ENCODE measurements at places on chromosomes 7 and 10. TPM values are rescaled to one million over a fixed set of nuclear protein-coding genes. Genes with fewer than 3 reads are reported as not detected.
A peak's percentile ranks its signal among the peaks of the same experiment; 100 is the strongest.

GRCh38 chr10:5976512-5977470, 552 bp downstream of the IL15RA start:
- H3K36me3 ChIP-seq = no peaks in the 10 kb centered on the region
- H3K4me3 ChIP-seq = peak overlapping the region; percentile 86
- no peaks in the 10 kb centered on the region for H3K27me3 ChIP-seq
- DNase-seq = peak; percentile 24
- H3K4me1 ChIP-seq = peaks cover 19% of the 10 kb centered on the region

The PIP gene
- not detected for total RNA-seq

DNA sequence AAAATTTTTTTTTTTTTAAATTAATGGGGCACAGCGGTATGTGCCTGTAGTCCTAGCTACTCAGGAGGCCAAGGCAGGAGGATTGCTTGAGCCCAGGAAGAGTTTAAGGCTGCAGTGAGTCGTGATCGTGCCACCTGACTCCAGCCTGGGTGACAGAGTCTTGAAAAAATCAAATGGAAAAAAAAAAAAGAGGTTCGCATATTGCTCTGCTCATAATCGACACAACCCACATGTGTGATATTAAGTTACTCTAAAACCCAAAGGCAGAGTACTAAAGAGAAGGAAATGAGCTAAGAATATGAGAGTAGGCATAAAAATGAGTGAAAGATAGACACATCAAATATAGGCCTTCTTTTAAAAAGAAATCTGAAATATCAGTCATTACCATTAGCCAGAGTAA, 66.3 kb downstream of the IGF2BP3 start:
- no peak overlapping the region for H3K4me3 ChIP-seq
- H3K4me1 ChIP-seq = no peaks in the 10 kb centered on the region
- H3K27me3 ChIP-seq = no peaks in the 10 kb centered on the region

- peak overlapping the region; percentile 38 for H3K4me3 ChIP-seq
- H3K27ac ChIP-seq = no peak overlapping the region
- no peaks in the 10 kb centered on the region for H3K36me3 ChIP-seq
- H3K27me3 ChIP-seq = no peaks in the 10 kb centered on the region
- H3K4me1 ChIP-seq = peaks cover 72% of the 10 kb centered on the region
- peak; percentile 70 for DNase-seq
These were observed 72.6 kb downstream of the FOXL3 start for GRCh38 chr7:362402-363096.

The ITIH5 gene
- not detected for total RNA-seq

GRCh38 chr7:143913945-143914615, 12.1 kb upstream of the TCAF1 start:
- H3K4me3 ChIP-seq = no peak overlapping the region
- DNase-seq = no peak
- no peaks in the 10 kb centered on the region for H3K4me1 ChIP-seq
- H3K27me3 ChIP-seq = no peaks in the 10 kb centered on the region
- H3K27ac ChIP-seq = no peak overlapping the region

DNA sequence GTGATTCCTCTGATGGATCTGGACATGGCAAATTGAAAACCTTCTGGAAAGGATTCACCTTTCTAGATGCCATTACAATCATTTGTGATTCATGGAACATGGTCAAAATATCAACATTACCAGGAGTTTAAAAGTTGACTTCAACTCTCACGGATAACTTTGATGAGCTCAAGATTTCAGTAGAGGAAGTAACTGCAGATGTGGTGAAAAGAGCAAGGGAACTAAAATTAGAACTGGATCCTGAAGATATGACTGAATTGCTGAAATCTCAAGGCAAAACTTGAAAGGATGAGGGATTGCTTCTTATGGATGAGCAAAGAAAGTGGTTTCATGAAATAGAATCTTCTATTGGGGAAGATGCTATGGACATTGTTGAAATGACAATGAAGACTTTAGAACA, 293.6 kb downstream of the ARHGAP12 start:
- H3K27ac ChIP-seq = no peak overlapping the region
- no peaks in the 10 kb centered on the region for H3K27me3 ChIP-seq
- no peaks in the 10 kb centered on the region for H3K36me3 ChIP-seq
- H3K4me1 ChIP-seq = no peaks in the 10 kb centered on the region
- DNase-seq = no peak

- H3K27me3 ChIP-seq = no peaks in the 10 kb centered on the region
- no peak for DNase-seq
- no peaks in the 10 kb centered on the region for H3K4me1 ChIP-seq
- H3K27ac ChIP-seq = no peak overlapping the region
These were observed 1175.3 kb upstream of the LRRN3 start for GRCh38 chr7:109915670-109916069.

DNA sequence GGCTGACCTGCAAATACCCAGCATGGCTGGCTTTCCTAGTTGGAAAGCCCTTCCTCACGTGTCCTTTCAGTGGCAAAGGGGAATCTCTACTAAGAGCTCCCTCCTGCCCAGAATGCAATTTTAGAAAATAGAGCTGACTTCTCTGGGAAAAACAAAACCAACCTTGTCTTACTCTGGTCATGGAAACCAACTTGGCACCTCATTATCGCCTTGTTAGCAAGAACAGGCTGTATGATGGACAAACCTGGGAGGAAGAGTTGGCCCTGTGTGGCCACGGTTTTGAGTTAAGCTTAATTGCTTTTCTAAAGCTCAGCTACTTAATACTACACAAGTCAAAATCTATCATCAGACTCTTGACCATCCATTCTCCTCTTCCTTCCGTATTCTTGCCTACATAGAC, 94.1 kb upstream of the PDCD4 start:
- no peaks in the 10 kb centered on the region for H3K4me1 ChIP-seq
- DNase-seq = no peak
- no peaks in the 10 kb centered on the region for H3K27me3 ChIP-seq
- no peak overlapping the region for H3K27ac ChIP-seq
- H3K36me3 ChIP-seq = no peaks in the 10 kb centered on the region

GRCh38 chr7:48837266-48837665, 87.1 kb upstream of the CDC14C start:
- H3K27me3 ChIP-seq = no peaks in the 10 kb centered on the region
- no peak overlapping the region for H3K4me3 ChIP-seq
- H3K36me3 ChIP-seq = no peaks in the 10 kb centered on the region
- H3K4me1 ChIP-seq = no peaks in the 10 kb centered on the region

GRCh38 chr10:86729677-86730076, 26.7 kb upstream of the BMPR1A start:
- no peak overlapping the region for H3K27ac ChIP-seq
- no peaks in the 10 kb centered on the region for H3K36me3 ChIP-seq
- no peak for DNase-seq
- no peaks in the 10 kb centered on the region for H3K4me1 ChIP-seq

All from CD8-positive, alpha-beta memory T cell (primary cell).